ENCODE measurements at places on chromosomes 6 and 20. TPM values are rescaled to one million over a fixed set of nuclear protein-coding genes. Genes with fewer than 3 reads are reported as not detected.

Gene SIRPB2
- 0.33 TPM for total RNA-seq

Gene PSORS1C1
- total RNA-seq: 3.7 TPM

Gene C6orf58
- total RNA-seq: not detected

Gene CHRNA4
- total RNA-seq: not detected

Gene TCF15
- not detected for total RNA-seq

Gene SLC26A8
- not detected for total RNA-seq

Gene MYLIP
- 2.2 TPM for total RNA-seq

Gene HRH3
- not detected for total RNA-seq

Gene NFATC2
- not detected for total RNA-seq

Gene CST9
- total RNA-seq: not detected
